NCI-H2107 (cell line): ENCODE measurements at places on chromosomes 7 and 10.
A peak's percentile ranks its signal among the peaks of the same experiment; 100 is the strongest.

DNA sequence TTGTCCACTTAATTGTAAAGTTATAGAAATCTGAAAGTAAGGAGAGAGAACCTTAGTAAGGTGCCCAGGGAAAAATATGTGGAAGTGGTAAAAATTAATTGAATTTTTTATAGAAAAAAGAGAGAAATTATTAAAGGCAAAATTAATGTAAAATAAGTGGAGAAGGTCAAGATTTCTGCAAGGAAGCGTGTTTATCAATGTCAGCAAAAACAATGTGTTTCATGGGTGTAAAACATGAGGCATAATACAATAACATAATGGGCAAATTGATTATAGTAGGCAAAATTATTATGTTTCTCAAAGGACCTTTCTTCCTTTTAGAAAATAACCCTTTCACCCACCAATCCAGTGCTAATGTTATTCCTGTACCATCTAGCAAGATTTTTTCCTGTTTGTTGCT is 1520.1 kb downstream of the REEP3 start:
- no peak for DNase-seq

DNA sequence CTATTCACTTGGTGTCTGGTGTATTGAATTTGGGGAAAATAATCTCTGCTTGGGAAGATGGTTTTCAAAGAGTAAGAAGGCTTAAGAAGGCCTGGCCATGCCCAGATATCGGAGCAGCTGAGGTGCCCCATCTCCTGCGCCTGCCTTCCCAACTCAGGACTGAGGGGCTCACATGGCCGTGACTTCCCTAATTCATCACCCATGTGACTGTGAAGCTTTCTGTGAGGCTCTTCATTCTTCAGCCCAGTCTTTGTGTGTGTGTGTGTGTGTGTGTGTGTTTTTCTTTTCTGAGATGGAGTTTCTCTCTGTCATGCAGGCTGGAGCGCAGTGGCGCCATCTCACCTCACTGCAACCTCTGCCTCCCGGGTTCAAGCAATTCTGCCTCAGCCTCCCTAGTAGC is 53.2 kb downstream of the PROSER2 start:
- no peak for DNase-seq

DNA sequence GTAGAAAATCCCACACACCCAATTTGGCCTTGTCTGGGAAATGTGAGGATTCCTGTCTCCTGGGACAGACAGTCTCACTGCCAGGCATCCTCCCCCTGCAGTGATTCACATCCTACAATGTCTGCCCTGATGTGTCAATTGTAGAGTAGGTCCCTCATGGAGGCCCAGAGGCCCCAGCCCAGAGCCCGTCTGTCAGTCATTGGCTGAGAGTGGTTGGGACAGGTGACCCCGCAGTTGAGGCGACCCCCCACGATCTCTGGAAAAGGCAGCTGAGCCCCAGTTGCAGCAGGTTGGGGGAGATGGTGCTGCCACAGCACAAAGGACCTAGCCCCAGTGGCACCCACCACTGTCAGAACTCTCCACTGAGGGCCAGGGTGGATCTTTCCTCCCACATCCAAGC is 84.3 kb upstream of the INSIG1 start:
- DNase-seq = no peak

- DNase-seq = no peak
These were observed 27.6 kb downstream of the EZH2 start for GRCh38 chr7:148856578-148856881.

DNA sequence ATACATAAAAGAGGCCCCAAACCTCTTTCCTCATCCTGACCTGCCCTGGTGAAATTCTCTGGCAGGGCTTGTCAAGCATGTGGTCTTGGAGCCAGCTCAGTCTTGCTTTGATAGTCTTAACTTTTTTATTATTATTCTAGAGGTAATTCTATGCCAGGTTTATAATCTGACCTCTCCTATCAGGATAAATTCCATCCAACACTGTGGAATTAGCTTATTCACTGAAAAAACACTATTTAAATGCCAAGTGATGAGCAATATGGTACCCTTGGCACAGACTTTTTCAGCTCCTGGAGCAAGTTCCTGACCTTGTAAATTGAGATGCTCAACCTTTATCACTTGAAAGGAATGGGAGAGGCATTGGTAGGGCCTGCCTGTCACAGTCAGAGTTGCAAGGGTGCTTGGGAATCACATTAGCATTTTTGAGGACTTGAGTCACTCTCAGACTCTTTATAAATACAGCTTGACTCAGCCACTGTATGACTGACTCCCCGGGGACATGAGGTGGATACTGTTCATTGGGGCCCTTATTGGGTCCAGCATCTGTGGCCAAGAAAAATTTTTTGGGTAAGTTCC is at the start of gene CPA4:
CPA4 (plus strand) TSS at position 480 of the 576 bp plus-strand sequence; CDS start at position 500, 20 bp downstream.
- no peak for DNase-seq

- DNase-seq = peak; percentile 1
These were observed 89.2 kb upstream of the PFKP start for GRCh38 chr10:2978111-2978510.

GRCh38 chr7:20561466-20561865 is 54.0 kb upstream of the ABCB5 start:
- no peak for DNase-seq

DNA sequence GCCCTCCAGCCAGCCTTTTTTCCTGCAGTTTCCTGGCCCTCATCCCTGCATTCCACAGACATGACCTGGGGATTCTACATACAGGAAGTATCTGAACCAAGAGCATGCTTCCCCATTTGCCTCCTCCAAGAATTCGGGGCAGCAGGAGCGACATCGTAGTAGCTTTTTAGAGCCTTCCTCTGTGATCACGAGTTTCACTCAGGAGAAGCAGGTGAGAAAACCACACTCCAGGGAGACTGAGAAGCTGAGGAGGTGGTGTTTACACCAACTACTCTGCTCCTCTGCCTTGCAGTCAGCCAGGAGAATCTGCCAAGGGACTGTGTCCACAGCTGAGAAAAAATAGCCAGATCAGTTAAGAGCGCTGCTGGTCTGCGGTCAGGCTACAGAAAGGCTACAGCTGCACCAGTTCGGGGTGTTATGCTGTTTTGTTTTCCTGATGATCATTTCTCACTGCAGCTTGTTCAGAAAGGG is 54.1 kb downstream of the HSPA12A start:
- DNase-seq = no peak

DNA sequence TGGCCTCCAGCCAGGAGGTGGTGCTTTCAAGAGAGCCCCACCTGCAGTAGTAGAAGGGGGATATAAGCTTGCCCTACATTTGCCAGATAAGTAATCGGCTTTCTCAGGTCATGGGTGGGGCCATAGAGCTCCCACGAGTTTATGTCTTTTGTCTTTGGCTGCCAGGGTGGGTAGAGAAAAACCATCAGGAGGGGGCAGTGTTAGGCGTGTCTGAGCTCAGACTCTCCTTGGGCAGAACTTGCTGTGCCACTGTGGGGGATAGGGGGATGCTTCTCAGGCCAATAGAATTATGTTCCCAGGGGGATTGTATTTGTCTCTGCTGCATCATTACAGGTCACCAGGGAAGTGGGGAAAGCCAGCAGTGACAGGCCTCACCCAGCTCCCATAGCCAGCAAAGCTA is 12.3 kb upstream of the MRPS33 start:
- no peak for DNase-seq

GRCh38 chr10:5532618-5533097 is 7.9 kb downstream of the CALML3 start:
- no peak for DNase-seq

GRCh38 chr10:32245760-32246159 is 101.2 kb downstream of the EPC1 start:
- no peak for DNase-seq
